ENCODE measurements at places on chromosomes 12 and 14.

GRCh38 chr12:114439261-114439683 lies 33.3 kb upstream of the TBX5 start:
- no peak for DNase-seq

DNA sequence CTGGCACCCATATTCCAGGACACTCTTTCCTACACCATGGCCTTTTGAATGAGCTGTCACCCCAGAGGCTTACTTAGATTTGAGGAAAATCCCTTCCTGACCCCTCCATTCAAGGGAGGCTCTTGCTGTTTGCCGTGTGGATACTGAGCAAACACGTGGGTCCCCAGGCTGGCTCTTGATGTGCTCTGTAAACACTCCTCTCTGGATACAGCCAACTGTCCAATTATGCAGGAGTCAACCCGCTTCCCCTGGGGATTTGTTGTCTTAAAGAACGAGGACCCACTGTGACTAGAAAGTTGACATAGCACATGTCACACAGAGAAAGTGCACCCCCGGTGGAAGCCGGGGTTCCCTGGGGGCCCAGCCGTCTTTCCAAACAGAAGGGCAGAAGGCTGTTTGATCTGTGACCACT lies 75.8 kb upstream of the CEP83 start:
- no peak for DNase-seq

DNA sequence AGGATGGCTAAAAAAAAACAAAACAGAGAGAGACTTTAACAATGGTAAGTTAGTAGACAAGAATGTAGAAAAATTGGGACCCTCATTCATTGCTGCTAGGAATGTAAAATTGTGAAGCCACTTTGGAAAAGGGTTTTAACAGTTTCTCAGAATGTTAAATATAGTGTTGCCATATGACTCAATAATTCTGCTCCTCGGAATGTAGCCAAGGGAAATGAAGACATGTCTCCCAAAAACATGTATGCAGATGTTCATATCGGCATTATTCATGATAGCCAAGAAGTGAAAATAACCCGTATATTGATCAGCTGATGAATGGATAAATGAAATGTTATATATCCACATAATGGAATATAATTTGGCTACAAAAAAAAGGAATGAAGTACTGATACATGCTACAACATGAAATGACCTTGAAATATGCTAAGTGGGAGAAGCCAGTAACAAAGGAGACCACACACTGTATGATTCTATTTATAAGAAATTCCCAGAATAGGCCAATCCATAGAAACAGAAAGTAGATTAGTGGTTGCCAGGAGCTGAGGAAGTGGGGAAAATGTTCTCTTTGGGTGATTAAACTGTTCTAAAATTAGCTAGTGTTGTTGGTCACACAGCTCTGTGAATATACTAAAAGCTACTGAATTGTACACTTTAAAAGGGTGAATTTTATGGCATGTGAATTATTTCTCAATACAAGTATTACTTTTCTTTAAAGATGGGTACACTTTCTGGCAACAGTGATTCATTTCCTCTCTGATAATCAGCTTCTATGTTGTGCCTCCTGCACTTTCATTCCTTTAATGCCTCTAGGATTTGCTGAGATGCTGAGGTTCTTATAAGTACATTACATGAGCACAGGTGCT lies 132.5 kb downstream of the DAAM1 start:
- DNase-seq: no peak

GRCh38 chr12:46221255-46222128 lies 47.4 kb downstream of the SLC38A1 start:
- DNase-seq: no peak

Measured in effector CD4-positive, alpha-beta T cell (primary cell).